ENCODE measurements at places on chromosomes 5 and 9.

- DNase-seq: peak; percentile 48
Measured at GRCh38 chr9:114911167-114911821, 19.1 kb downstream of the TNFSF8 start.

GRCh38 chr5:143931986-143932385, 120.0 kb downstream of the HMHB1 start:
- DNase-seq: no peak

DNA sequence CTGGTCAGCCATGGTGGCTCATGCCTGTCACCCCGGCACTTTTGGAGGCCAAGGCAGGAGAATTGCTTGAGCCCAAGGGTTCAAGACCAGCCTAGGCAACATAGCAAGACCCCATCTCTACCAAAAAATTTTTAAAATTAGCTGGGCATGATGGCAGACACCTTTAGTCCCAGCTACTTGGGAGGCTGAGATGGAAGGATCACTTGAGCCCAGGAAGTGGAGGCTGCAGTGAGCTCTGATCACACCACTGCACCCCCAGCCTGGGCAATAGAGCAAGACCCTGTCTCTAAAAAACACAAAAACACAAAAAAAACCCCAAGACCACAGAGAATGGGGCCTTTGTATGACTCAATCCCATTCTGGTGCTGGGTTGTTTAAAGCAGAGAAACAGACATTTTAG, 44.0 kb downstream of the MED27 start:
- no peak for DNase-seq

GRCh38 chr9:110029429-110029955, 178.5 kb downstream of the C9orf152 start:
- DNase-seq: no peak

DNA sequence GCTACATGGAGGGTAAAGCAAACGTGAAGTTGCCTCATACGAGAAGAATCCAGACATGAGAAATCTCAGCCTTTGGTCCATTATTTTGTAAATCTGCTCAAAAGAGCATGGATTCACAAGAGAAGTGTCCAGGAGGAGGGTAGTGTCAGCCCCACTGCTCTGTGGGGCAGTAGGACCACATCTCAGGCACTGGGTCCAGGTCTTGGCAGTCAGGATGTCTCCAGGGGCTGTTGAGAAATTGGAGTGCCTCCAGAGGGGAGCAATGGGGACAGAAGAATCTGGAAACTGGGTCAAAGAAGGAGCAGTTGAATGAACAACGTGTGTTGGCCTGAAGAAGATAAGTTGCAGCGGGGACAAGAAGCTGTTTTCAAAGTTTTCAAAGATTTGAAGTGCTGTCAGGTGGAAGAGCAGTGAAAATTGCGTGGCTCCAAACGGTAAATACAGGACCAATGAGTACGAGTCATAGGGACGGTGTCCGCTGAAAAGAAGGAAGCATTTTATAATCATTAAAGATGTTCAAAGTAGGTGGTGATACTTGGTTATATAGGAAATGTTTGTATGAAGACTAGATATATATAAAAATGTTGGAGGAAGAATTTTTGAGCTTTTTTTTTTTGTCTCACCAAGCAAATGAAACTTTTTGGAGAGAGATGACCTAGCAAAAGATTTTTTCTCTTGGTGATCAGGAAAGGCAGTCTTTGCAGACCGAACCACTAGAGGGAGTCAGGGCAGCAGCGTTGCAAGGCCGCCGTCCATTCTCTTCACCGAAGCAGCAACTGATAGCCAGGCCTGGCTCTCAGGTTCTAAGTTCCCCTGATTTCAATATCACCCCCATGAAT, 57.1 kb upstream of the ZBED3 start:
- DNase-seq: peak; percentile 62

GRCh38 chr5:1985781-1986180, 103.1 kb upstream of the IRX4 start:
- no peak for DNase-seq

All from NCI-H774 (cell line).